ENCODE measurements at places on chromosomes 7 and 10.

- no peak for DNase-seq
Measured at GRCh38 chr7:106927536-106927935, 62.5 kb downstream of the PIK3CG start.

DNA sequence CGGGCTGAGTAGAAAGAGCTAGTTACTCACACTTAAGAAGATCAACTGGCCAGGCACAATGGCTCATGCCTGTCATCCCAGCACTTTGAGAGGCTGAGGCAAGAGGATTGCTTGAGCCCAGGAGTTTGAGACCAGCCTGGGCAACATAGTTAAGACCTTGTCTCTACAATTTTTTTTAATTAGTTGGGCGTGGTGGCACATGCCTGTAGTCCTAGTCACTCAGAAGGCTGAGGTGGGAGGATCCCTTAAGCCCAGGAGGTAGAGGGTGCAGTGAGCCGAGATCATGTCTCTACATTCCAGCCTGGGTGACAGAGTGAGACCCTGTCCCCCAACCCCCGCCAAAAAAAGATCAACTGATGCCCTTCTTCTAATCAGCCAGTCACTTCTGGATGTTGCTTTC is 74.6 kb upstream of the ATP6V0A4 start:
- DNase-seq = no peak

- DNase-seq = no peak
Measured at GRCh38 chr10:124742413-124743190, 1.6 kb downstream of the FAM53B start.

DNA sequence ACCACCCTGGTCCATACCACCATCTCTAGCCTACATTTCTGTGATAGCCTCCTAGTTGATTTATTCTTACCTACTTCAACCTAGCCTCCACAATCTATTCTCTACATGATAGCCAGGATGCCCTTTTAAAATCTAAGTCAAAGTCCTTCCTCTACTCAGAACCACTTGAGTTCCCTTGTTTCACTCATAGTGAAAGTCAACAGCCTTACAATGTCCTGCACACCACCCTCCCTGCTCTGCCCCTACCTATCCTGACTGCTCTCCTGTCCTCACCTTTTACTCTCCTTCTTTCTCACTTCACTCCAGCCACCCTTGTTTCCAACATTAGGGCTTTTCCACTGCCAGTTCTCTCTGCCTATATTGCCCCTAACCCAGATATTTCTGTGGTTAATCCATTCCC is 146.7 kb downstream of the GRM3 start:
- no peak for DNase-seq

GRCh38 chr7:51295440-51296245 is 21.0 kb downstream of the COBL start:
- no peak for DNase-seq
